Fibroblast of skin of back (primary cell): ENCODE measurements at places on chromosomes 2 and 18.

GRCh38 chr18:37182340-37183135 lies 353.6 kb downstream of the KIAA1328 start:
- DNase-seq = no peak

- DNase-seq = peak; percentile 16
Measured at GRCh38 chr2:86584151-86584913, 21.1 kb upstream of the CHMP3 start.

GRCh38 chr2:130344578-130344977 lies 1.9 kb downstream of the IMP4 start:
- DNase-seq = no peak

- no peak for DNase-seq
Measured at GRCh38 chr2:70851704-70852103, 16.1 kb upstream of the CD207 start.

DNA sequence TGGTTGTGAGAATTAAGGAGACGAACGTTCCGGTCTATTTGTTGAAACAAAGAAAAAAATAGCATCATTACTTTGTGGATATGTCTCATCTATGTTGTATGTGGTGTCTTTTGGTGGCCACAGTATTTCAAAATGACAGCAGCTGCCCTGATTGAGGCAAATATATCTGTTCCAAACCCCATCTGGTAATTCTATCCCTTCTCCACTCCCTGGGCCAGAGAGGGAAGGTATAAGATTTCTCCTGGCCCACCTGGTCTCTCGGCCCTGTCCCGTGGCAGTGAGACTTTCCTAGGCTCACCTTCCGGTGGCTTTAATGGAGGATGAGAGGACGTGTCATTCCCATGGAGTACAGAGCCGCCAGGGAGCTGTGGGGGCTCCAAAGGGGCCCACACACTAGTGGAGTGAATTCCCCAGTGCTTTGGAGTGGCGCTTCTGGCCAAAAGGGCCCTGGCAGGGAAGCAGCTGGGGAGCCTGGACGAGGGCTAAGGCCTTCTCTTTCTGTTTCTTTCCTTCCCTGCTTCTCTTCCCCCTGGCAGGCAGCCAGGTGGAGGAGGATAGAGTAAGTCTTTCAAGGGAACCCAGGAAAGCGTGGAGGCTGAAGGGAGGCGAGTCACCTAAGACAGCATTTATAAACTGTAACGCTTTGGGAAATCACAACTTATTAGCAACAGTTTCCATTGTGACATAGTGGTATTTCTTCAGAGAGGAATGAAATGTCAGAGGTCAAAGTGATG lies 5.6 kb downstream of the FOSL2 start:
- peak; percentile 70 for DNase-seq

GRCh38 chr2:129379411-129379810 lies 600.1 kb upstream of the RAB6C start:
- DNase-seq = no peak

DNA sequence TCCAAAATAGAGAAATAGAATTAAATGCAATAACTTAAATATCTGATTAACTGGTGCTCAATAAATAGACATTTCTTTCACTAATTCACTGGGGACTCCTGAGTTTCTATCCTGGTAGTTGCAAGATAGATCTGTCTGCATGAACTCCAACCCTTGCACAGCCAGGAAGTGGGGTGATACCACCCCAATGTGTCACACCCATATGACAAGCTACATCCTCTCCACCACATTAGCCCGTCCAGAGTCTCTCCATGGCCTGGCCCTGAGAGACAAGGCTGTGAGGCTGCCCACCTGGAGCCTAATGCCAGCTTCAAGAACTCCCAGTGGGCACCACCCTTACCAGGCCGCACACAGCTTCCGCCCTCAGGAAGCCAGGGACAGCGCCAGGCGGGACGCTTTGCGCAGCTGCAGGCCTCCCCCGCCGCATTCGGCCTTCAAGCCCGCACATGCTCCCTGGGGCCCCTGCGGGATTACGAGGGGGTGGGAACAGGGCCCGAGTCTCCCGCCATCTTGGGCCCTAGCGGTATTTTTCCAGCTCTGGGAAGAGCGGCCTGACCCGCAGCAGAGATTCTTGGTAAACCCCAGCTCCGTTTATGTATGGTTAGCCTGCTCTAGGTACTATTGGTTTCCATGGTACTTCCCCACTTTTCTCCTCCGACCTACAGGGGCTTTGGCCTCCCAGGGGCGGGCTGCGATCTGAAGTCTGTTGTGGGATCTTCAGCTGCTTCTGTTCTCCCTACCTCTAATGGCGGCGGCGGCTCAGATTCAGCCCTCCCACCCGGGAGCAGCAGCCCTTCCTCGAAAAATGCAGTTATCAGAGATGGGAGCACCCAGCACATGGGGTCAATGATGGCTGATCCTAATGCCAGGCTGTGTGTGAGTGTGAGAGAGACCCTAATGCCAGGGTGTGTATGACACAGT lies at the start of gene TDRD15:
Gene TDRD15 (plus strand): TSS at position 496 of the 921 bp plus-strand sequence. CDS start 13,500 bp downstream, outside the sequence.
- DNase-seq = no peak

DNA sequence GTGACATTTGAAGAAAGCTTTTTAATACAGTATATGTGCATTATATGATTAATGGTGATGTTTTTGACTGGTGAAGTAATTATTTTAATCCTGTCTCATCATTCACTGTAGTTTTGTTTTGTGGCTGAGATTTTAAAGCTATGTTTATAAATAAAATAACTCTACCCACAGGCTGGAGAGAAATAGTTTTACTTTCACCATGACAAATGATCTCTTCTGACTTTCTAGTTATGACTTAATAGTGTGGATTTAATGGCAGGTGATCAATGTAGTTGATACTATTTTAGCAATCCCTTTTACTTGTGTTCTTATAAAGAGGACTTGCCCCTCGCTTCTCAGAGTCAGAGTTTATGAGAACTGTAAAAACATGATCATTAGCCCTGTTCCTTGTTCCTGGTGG lies 289.5 kb upstream of the SIX3 start:
- DNase-seq = no peak

GRCh38 chr2:88098558-88098900 lies 29.3 kb downstream of the FABP1 start:
- DNase-seq = no peak

GRCh38 chr2:1162768-1163584 lies 212.3 kb downstream of the SNTG2 start:
- DNase-seq = peak; percentile 73

GRCh38 chr2:69306822-69307578 lies 80.0 kb downstream of the GFPT1 start:
- DNase-seq = peak; percentile 80

DNA sequence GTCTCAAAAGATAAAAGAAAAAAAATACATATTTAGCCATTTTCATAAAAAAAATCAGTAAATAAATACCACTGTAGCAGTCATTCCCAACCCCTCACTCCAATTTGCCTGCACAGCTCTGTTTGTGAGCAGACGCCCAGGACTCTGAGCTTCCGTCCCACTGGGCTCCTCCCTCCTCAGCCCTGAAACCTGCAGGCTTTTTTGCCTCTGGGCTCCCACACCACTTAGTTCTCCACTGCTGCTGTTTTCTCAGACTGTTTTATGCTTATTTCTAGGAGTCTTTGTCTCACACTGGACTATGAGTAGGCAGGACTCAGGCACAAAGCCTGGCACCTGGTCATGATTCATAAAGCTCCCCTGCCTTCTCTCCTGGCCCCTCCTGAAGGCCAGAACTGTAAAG lies 6.1 kb upstream of the CXCR1 start:
- no peak for DNase-seq

- no peak for DNase-seq
Measured at GRCh38 chr2:185128346-185128745, 530.0 kb downstream of the ZNF804A start.

DNA sequence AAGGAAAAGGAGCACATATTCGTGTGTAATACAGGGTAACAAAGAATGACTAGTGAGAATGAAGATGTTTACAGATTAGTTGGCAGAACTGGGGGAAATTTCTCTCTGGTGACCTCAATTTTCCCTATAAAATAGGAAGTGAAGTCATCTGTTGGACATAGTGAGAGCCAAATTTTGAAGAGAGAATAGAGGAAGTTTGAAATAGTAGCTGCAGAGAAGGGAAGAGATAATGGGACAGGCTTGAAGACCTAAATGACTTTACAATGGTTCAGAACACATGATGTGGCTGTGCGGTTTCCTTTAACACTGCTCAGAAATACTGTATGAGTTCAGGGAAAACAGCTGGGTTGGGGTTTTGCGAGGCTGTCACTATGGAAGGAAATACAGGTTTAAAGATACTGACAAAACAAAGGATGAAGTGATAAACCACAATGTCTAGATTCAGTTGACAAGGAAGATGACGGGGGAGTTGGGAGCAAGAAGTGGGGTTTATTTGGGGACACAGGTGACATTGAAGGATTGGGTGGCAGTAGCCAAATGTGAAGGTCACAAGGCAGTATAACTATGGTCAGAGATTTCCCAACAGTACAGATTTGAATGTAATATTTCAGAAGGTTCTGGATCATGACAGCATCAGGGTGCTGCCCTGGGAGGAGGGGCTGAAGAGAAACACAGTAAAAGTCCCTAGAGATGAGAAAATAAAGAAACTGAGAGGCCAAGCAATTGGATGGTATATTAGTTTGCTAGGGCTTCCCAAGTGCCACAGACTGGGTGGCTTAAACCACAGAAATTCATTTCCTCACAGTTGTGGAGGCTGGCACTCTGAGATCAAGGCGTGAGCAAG lies 82.6 kb upstream of the TANK start:
- DNase-seq = peak; percentile 30

GRCh38 chr2:193989645-193990044 lies 1667.4 kb upstream of the SLC39A10 start:
- DNase-seq = no peak

DNA sequence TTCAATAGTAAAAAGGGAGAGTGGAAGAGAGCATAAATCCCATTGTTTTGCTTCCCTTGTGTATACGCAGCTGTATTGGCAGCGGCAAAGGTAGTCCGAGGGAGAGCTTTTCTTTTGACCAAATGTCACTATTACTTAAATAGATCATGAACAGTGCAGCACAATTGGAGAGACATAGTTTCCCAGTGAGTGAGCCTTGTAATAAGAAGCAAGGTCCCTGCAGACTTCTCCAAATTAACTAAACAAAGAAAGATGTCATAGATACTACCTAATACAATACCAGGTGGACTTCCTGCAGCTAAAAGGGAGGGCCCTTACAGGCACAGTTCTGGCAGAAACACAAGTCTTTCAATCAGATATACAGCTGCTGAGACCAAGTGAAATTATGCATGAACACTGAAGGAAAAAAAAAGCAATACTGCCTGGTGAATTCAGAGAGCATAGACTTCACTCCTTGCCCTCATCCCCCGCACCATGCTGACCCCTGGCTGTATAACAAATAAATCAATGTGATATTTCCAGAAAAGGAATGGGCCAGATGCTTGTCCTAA lies 404.7 kb upstream of the CDH2 start:
- DNase-seq = no peak

GRCh38 chr2:36834203-36834602 lies 132.1 kb downstream of the STRN start:
- no peak for DNase-seq

GRCh38 chr2:45637440-45637839 lies 14.0 kb upstream of the PRKCE start:
- DNase-seq = peak; percentile 66

DNA sequence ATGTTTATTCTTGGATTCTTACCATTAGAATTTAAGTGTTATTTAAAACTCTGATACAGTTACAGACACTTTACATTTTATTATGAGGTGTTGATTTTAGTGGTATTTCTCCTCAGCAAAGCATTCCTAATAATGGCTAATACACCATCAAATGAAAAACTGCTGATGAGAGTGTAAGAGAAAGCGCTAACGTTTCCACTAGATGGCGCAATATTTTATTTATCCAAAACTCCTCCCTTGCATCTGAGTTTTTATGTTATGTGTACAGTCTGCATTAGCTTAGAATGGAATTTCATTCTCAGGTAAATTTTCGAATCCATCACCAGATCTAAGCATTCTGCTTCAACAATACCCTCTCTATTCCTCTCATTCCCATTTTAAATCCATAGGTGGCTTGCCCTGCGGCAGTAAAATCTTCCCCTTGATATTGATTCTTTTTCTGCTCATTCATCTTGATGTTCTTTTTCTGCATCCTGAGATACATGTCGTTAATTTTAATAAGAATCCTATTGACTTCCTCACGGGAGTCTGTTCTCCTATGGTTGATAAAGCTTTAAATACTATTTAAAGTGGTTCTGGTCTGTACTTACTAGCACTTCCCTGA lies 53.9 kb downstream of the PRKRA start:
- peak; percentile 47 for DNase-seq

GRCh38 chr2:162915858-162916257 lies 77.3 kb upstream of the KCNH7 start:
- DNase-seq = no peak

GRCh38 chr2:24179683-24180082 lies 4.8 kb downstream of the FAM228A start:
- no peak for DNase-seq
